ENCODE measurements at places on chromosomes 6 and 20.

DNA sequence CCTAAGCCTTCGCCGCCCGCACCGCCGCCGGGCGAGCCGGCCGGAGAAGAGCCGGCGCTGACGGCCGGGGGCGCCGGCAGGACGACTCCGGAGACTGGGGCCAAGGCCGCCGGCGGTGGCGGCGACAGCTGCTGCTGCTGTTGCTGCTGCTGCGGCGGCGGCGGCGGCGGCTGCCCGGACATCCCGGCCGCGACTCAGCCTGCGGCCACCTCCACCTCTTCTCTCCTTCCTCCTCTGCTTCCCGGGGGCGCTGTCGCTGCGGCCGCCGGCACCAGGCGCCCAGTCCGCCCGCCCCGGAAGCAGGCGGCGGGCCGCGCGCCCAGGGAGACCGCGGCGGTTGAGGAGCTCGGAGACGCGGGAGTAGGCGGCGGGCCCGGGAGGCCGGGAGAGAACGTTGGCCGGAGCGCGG lies 307 bp downstream of the RANBP9 start:
- no peak for DNase-seq

GRCh38 chr20:62454904-62455636 lies 20.7 kb downstream of the GATA5 start:
- no peak for DNase-seq

DNA sequence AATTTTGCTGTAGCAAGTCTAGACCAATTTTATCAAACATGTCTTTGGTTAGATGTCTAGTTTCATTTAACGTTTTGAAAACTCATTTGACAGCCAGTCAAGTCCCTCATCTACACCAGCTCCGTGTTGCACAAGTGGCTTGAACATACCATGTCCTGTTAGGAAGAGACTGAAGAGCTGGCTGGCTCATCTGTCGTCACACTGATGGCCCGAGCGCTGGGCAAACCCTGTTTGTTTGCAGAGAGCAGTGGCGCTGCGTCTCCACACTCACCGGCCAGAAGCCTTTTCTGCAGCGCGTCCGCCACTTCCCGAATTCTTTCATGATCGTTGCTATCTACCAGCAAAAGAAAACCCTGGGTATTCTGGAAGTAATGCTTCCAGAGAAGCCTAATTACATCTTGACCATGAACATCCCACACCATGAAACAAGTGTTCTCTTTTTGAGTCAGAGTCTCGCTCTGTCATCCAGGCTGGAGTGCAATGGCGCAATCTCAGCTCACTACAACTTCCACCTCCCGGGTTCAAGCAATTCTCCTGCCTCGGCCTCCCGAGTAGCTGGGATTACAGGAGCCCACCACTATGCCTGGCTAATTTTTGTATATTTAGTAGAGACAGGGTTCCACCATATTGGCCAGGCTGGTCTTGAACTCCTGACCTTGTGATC lies 10.7 kb upstream of the TCFL5 start:
- DNase-seq, result no peak

- DNase-seq, result no peak
Observed at GRCh38 chr6:11615214-11615602, 77.7 kb downstream of the TMEM170B start.

DNA sequence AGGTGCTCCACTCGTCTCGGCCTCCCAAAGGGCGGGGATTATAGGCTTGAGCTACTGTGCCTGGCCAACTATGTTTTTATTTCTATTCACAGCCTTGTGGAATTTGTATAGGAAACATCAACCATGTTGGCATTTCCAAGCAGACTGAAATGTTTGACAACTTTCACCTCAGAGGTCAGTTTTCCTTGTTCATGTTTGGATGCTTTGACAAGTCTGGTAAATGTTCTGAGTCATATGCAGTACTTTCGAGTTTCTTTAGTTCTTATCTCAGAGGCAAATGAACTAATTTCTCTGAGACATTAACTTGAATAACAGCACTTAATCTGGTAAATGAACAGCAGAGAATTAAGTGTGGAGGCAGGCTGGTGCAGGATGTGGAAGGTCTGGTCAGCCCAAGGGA lies 373.4 kb upstream of the SYNCRIP start:
- no peak for DNase-seq

GRCh38 chr6:135475292-135475886 lies 22.2 kb downstream of the AHI1 start:
- DNase-seq, result no peak

GRCh38 chr20:39029364-39029763 lies 67.2 kb downstream of the DHX35 start:
- no peak for DNase-seq

DNA sequence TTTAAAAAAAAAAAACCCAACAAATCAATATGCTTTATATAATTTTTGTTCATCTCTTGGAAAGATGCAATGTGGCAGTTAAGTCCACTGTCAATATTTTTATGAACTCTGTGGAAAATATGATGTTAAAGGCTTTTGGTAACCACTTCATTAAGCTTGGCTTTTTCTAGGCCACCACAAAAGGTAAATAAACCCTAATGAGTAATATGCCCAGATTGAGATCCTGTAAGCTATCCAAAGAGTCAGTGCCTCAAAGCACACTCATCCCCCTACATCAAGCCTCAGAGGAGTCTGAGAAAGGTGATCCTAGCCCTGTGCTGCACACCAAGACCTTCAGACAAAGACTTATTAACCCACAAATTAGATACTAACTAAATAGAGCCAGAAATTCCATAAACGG lies 121.1 kb downstream of the CDC5L start:
- DNase-seq, result no peak

GRCh38 chr6:41487860-41488432 lies 58.2 kb upstream of the FOXP4 start:
- no peak for DNase-seq

DNA sequence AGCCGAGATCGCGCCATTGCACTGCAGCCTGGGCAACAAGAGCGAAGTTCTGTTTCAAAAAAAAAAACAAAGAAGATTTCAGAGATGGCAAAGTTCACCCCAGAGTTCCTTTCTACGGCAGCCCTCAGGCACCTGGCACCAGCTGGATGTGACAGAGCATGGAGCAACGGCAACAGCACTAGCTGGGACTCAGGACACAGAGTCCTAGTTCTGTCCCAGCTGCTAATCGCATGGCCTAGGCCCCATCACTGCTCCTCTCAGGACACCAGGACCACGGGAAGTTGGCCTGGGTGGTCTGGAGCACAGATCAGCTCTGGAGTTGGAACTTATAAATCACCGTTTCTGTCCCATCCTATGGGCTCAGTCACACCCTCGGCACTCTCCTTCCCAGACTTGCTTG lies 1.1 kb downstream of the PGC start:
- no peak for DNase-seq

- no peak for DNase-seq
Observed at GRCh38 chr20:61704661-61705060, 361.0 kb downstream of the TAF4 start.

- DNase-seq, result no peak
Observed at GRCh38 chr6:35092362-35093117, 48.6 kb downstream of the TCP11 start.

DNA sequence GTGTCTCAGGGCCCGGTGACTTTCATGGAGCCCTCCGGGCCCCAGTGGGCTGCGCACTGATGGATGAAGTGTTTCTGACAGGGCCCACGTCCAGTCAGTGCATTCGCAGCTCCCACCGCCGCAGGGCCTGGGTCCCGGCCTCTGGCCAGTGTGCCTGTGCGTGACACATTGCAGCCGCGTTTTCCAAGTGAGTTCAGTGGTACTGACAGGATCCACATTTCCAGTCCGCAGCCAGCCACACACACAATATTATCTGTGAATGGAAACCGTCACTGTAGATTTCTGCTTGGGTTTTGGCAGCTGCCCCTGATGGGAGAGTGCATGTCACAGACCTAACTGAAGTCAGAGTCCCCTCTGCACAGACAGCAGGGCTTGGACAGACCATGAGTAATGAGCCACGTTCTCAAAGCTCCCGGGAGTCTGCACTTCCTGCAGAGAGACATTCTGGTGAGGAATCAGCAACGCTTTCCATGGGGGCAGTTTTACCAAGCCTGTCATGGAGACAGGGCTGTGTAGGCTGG lies 171.4 kb downstream of the MYLK4 start:
- DNase-seq, result no peak

DNA sequence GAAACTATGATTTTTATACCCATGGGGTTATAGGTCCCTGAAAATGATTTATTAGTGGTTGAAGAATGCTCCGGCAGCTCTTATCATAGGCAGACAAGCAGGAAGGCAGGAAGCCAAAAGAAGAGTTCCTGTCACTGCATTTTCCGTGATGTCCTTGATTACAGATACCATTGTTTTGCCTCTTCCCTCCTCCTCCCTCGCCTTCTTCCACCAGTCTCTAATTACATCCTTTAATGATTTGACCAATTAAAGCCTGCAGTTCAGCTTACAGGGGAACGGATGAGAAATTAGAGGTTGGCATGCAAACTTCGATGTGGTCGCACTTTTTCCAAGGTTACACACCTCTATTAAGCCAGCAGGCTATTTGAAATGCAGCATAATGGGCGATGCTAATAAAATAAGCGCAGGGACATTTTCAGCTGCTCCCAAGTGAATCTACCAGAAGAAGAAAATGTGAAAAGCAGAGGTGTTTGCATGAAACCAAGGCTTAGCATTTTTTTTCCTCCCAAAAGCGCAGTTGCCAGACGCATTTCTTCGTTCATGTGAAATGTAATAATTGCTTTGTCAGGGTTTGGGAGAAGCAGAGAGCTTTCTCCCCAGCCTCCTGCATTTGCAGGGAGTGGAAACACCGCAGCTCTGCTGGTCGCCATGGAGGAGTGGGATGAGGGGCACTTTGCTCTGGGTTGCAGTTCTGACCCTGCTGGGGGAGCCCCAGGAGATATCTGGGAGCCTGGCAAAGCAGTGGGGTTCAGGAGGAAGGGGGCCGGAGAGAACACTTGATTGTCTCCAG lies 6.0 kb downstream of the NOX3 start:
- no peak for DNase-seq

- DNase-seq, result no peak
Observed at GRCh38 chr6:38024908-38025307, 205.4 kb downstream of the ZFAND3 start.

DNA sequence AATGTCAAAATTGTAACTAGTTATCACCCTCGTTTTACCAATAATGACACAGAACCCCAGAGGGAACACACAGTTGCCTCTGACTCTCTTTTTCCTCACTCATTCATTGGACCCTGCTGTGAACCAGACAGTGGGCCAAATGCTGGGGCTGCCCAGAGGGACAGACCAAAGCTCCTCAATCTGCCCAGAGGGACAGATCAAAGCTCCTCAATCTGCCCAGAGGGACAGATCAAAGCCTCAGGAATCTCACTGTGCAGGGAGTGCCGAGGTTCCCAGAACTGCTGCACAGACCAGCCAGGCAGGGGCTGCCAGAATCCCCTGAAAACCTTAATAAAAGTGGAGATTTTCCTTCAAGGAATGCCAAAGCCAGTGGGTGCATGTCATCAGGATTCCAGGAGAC lies 179.1 kb downstream of the SOD2 start:
- DNase-seq, result no peak

DNA sequence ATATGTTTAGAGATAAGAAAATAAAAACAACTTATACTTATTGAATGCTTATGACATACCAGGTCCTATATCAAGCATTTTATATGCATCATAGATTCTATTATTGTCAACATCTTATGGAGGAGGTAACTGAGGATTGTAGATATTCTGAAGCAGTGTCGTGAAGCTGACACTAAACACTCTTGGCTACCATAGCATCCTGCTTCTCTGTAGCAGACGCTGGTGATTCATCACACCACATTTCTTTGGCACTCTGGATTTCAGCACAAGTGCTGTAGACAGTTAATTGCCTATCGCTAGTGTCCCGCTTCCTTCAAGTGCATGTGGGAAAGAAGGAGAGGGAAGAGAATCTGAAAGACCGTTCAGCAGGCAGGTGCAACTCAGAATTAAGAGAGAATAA lies 317.1 kb downstream of the PLCB1 start:
- no peak for DNase-seq

GRCh38 chr20:23165964-23166363 lies 79.8 kb upstream of the CD93 start:
- DNase-seq, result no peak
